Activated naive CD4-positive, alpha-beta T cell (primary cell): ENCODE measurements at places on chromosomes 1 and 21.

DNA sequence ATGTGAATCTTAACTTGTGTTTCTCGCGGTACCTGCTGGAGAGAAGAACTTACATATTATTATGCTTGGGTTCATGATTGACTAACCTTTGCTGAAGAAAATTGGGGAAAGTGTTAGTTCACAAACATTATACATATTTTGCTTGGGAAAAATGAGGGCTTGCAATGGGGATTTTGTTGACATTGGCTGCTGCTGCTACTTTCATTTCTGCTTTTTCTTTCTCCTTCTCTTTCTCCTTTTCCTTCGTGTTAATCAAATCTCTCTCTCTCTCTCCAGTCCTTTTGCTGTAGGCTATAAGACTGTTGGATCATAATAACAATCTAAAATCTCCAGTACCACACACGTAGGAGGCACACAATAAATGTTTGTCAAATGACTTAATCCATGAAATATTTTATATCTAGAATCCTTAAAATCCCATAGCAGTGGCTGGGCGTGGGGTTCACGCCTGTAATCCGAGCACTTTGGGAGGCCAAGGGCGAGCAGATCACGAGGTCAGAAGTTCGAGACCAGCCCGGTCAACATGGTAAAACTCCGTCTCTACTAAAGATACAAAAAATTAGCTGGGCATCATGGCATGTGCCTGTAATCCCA lies 23.0 kb downstream of the IRF2BP2 start:
- DNase-seq = no peak

DNA sequence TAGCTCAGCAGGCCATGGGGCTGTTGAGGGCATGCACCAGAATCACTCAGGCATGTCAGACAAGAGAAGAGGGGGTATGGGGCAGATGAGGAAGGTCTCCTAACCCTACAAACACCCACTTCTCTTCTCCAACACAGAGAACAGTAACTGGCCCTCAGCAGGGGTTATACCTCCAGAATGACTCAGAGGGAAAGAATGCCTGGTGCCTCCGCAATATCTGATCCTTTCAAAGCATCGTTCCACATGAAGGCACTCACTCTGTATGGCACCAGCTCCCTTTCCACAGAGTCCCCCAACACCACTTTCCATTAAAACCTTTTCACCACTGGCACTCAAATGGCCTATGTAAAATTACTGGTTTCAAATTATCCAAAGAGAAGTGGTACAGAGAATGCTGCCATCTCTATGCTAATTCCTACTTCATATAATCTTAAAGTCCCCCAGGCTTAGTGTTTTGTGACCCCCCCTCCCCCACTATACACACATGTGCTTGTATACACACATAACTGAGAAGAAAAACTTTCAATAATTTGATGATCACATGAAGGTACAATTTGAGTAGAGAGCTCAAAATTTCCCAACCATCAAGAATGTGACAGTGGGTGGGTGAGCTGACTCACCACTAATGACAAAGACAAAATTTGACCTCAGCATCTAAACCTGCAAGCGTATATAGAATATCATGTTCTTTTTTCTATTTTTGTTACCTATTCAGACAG lies 91.5 kb downstream of the SIPA1L2 start:
- no peak for DNase-seq

- DNase-seq = no peak
Measured at GRCh38 chr1:203278082-203278884, 27.0 kb upstream of the BTG2 start.

GRCh38 chr1:172778456-172779455 lies 119.9 kb downstream of the FASLG start:
- no peak for DNase-seq

DNA sequence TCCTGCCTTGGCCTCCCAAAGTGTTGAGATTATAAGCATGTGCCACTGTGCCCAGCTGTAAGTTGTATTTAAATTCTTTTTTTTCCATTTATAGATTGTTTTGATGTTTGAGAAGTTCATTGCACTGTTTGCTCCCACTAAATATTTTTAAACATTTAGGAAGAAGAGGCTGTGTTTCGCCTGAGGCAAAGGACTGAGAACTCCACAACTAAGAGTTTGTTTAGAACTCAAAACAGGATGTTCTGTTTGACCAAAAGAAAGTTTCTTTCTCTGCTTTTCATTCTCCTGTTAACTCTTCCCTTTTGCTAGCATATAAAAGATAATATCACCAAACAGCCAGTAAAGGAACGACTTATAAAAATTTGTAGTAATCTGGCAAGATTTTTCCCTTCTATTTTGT lies 87.0 kb downstream of the RUNX1 start:
- no peak for DNase-seq

GRCh38 chr1:17370618-17371017 lies 1.4 kb upstream of the PADI6 start:
- no peak for DNase-seq

- DNase-seq = no peak
Measured at GRCh38 chr1:169860750-169861149, 32.9 kb downstream of the SCYL3 start.

DNA sequence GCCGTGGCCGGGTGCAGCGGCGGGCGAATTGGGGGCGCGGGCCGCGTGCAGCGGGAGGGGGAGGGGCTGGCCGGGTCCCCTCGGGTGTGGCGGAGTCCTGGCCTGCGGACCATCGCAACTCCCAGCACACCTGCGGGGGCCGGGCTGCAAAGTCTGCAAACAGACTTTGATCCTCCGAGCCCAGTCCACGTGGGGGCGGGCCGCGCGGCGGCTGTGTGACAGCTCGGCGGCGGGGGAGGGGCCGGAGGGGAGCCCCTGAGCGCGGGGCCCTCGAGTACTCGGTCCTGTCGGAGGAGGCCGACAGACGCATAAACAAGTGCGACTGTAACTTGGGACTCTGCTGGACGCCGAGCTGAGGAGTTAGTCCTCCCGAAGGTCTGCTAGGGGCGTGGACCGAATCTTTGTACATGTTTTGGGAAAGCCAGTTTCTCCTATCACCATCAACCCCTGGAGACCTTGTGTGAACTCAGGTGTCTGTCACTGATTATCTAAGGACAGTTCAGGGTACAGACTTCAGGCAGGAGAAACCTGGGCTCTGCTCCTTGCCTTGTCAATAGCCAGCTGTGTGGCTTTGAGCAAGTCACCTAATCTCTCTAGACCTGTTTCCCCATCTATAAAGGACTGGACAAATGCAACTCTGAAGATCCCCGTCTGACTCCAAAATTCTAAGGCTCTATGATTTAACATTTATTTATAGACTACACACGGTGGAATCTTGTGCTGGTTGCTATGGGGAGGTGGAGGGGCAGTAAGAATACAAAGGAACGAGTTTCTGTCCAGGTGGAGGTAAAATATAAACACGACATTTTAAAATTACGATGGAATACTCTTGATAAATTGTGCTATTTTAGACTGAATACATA lies 710 bp upstream of the SLC30A1 start:
- no peak for DNase-seq

- DNase-seq = no peak
Measured at GRCh38 chr1:170853302-170853701, 82.0 kb upstream of the MROH9 start.

DNA sequence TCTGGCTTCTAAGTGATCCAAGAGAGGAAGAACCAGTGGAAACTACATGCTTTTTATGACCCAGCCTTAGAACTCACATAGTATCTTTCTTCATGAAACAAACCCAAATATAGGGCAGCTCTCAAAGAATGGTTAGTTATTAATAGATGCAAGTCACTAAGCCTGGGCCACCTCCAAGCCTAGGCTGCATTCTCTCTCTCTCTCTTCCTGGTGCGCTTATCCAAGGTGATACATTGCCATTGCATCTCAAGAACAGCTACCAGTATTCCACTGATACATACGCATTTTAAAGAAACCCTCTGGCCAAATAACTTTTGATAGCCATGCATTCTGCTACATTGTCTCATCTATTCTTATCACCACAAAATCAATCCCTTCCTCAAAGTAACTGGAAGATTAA lies 455.6 kb upstream of the ADGRL2 start:
- no peak for DNase-seq
